ENCODE measurements at places on chromosomes 2 and 18.

- no peak for DNase-seq
These were observed 76.0 kb upstream of the PELI1 start for GRCh38 chr2:64220265-64220664.

GRCh38 chr2:217951521-217952247 is 51.1 kb downstream of the TNS1 start:
- DNase-seq = no peak

- DNase-seq = no peak
These were observed 13.0 kb downstream of the KANSL1L start for GRCh38 chr2:210158236-210158635.

- DNase-seq = no peak
These were observed 81.1 kb upstream of the NYAP2 start for GRCh38 chr2:225318440-225318839.

- DNase-seq = no peak
These were observed 22.2 kb downstream of the SH2D6 start for GRCh38 chr2:85440729-85441128.

GRCh38 chr2:144517866-144518747 is 1.8 kb downstream of the ZEB2 start:
- no peak for DNase-seq

GRCh38 chr2:224528171-224528570 is 57.0 kb downstream of the CUL3 start:
- DNase-seq = no peak

DNA sequence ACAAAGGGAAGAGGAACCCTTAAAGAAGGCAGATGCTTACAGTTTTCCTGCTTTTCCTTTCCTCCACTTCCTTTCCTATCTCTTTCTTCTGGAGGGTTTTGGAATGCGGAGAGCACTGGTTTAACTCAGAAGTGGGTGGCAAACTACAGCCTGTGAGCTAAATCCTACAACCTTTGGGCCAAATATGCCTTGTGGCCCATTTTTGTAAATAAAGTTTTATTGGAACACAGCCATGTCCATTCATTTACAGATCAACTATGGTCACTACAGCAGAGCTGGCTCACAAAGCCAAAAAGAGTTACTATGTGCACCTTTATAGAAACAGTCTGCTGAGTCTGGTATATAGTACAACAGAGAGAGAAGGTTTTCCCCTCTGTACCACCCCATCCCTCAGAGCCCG is 69.1 kb downstream of the CCDC93 start:
- DNase-seq = no peak

- DNase-seq = no peak
These were observed 6.5 kb downstream of the LPIN1 start for GRCh38 chr2:11752906-11753305.

- DNase-seq = no peak
These were observed 291.9 kb downstream of the ALK start for GRCh38 chr2:29629495-29629894.

DNA sequence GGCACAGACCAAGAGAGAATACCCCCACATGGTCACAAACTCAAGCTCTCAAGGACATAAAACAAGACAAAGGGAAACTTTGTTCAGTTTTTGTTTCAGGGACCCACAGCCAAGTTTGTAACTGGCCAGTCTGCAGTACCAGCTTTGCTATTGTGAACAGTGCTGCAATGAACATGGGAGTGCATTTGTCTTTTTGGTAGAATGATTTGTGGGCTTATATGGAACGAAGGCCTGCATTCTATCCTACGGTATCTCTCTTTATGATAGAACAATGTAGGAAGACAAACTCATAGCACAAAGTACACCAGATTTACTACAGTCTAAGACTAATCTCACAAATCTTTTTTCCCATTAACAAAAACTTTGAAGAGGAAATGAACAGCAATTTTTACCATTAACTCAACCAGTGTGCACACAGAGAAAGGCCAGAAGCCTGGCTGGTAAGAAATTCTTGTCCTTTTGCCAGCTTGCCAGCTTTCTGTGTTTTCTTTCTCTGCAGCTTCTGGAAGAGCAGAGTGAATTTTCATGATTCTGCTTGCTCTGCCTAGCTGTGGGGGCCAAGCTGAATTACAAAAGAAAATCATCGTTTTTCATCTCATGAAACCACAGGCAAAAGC is 37.1 kb upstream of the FEZ2 start:
- no peak for DNase-seq

- no peak for DNase-seq
These were observed 207.5 kb downstream of the LOXHD1 start for GRCh38 chr18:46449499-46449898.

GRCh38 chr2:223054193-223054781 is 2.3 kb downstream of the KCNE4 start:
- no peak for DNase-seq

- no peak for DNase-seq
These were observed 9.2 kb downstream of the TYMS start for GRCh38 chr18:666628-667027.

- no peak for DNase-seq
These were observed 33.3 kb downstream of the CFLAR start for GRCh38 chr2:201149064-201149820.

DNA sequence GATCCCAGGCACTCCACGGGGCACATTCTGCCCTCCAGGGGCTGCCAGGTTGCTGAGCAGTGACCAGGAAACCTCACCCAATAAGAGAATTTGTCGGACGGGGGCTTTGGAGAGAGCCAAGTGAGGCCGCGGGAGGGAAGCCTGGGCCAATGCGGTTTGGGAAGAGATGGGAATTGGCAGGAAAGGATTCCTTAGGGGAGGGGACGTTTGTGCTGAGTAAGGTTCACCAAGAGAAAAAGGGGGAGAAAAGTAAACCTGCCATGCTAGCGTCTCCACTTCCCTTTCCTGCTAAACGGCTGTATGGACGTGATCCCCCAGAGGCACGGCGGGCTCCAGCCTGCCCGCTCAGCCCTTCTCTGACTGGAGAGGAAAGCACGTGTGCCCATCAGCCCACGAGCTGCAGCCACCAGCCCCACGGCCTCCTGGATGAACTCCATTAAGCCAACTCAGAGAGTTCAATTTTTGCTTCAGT is 194.4 kb upstream of the ID2 start:
- no peak for DNase-seq
